ENCODE measurements at places on chromosomes 7 and 10. TPM values are rescaled to one million over a fixed set of nuclear protein-coding genes. Genes with fewer than 3 reads are reported as not detected.
A peak's percentile ranks its signal among the peaks of the same experiment; 100 is the strongest.

GRCh38 chr10:103925591-103925990, 7.6 kb upstream of the STN1 start:
- no peak overlapping the region for H3K4me3 ChIP-seq
- no peak for DNase-seq
- H3K4me1 ChIP-seq = peaks cover 14% of the 10 kb centered on the region
- H3K27me3 ChIP-seq = no peaks in the 10 kb centered on the region
- H3K27ac ChIP-seq = no peak overlapping the region

Gene MICALL2
- 29.4 TPM for total RNA-seq

DNA sequence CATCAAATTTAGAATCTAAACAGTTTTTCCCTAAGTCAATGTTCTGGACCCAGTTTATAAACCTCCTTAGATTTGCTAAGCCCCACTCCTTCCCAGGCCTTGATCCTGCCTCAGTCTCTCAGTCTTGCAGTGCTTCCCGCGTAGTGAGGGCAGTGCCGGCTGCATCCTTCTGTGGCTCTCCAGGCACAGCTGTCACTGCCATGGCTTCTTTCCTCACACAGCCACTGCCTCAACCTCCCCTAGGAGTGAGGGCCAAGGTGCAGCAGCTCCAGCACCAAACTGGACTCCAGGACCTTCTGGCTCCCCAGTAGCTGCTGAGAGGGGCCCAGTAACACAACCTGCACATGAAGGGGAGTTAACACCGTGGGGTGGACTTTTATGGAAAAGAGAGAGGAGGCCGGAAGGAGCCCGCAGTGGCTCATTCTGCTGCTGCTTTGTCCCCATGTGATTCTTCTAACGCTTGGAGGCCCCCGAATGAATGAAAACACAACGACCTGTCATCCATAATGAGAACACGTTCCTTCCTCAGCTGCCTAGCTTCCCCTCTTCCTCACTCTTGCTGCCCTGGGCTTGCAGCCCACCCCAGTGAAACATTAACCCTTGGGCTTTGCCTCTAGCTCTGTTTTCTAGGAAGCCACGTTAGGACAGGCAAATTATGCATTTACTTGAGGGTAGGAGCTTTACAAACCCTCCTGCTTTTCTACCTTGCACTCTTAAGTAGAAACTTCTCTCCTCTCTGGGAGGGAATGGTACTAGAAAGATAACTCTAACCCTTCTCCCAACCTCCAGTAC, 16.0 kb upstream of the UBE2H start:
- H3K4me3 ChIP-seq = no peak overlapping the region
- DNase-seq = no peak
- no peaks in the 10 kb centered on the region for H3K4me1 ChIP-seq
- no peaks in the 10 kb centered on the region for H3K36me3 ChIP-seq
- H3K27ac ChIP-seq = no peak overlapping the region
- no peaks in the 10 kb centered on the region for H3K27me3 ChIP-seq

Gene MDFIC
- total RNA-seq = 5.8 TPM

DNA sequence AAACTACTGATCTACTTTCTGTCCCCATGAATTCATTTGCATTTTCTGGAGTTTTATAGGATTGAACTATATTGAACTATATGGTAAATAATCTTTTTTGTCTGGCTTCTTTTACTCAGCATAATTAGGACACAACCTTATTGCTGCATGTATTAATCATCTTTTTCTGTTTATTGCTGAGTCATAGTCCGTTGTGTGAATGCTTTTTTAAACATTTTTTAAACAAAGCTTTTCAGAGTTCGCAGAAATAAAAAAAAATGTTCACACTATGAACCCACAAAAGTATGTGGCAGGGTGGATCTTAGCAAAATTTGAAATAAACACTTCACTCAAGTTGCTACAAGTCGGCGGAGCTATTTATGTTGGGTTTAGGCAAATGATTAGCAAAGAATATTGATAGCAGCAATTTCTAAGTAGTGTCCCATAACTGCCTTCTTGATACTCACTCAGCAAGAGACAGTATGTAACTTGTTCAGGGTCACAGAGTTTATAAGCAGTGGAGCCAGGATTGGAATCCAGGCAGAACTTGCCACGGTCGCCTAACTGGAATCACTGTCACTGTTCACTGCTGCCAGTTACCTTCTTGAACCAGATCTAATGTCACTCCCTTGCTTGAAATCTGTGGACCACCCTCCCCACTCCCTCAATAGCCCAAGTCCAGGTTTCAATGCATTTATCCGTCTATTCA, 5.6 kb downstream of the CH25H start:
- H3K36me3 ChIP-seq = no peaks in the 10 kb centered on the region
- peak; percentile 16 for DNase-seq
- peaks cover under 1% of the 10 kb centered on the region for H3K4me1 ChIP-seq

GRCh38 chr7:25694211-25694610, 457.8 kb upstream of the NFE2L3 start:
- no peak overlapping the region for H3K27ac ChIP-seq
- no peaks in the 10 kb centered on the region for H3K4me1 ChIP-seq
- no peak for DNase-seq
- no peaks in the 10 kb centered on the region for H3K27me3 ChIP-seq
- no peak overlapping the region for H3K4me3 ChIP-seq

- H3K27ac ChIP-seq = no peak overlapping the region
- H3K4me1 ChIP-seq = no peaks in the 10 kb centered on the region
- no peak for DNase-seq
- H3K36me3 ChIP-seq = no peaks in the 10 kb centered on the region
- no peaks in the 10 kb centered on the region for H3K27me3 ChIP-seq
Measured at GRCh38 chr7:46908770-46909169, 673.1 kb downstream of the TNS3 start.

- no peaks in the 10 kb centered on the region for H3K27me3 ChIP-seq
- no peak for DNase-seq
- no peak overlapping the region for H3K27ac ChIP-seq
- H3K4me1 ChIP-seq = peaks cover 23% of the 10 kb centered on the region
- H3K4me3 ChIP-seq = no peak overlapping the region
- no peaks in the 10 kb centered on the region for H3K36me3 ChIP-seq
Measured at GRCh38 chr10:79129361-79129997, 60.7 kb downstream of the ZMIZ1 start.

DNA sequence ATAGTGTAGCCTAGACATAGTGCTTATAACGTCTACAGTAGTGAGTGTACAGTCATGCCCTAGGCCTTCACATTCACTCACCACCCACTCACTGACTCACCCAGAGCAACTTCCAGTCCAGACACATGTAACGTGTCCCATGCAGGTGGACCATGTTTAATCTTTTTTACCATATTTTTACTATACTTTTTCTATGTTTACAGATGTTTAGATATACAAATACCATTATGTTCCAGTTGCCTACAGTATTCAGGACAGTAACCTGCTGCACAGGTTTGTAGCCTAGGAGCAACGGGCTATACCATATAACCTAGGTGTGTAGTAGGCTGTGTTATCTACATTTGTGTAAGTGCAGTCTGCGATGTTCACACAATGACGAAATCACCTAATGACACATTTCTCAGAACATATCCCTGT, 11.0 kb downstream of the MPP7 start:
- no peak overlapping the region for H3K27ac ChIP-seq
- no peaks in the 10 kb centered on the region for H3K27me3 ChIP-seq
- H3K4me3 ChIP-seq = no peak overlapping the region
- no peak for DNase-seq

- no peaks in the 10 kb centered on the region for H3K36me3 ChIP-seq
- H3K4me3 ChIP-seq = no peak overlapping the region
- H3K27me3 ChIP-seq = no peaks in the 10 kb centered on the region
- H3K4me1 ChIP-seq = no peaks in the 10 kb centered on the region
- no peak overlapping the region for H3K27ac ChIP-seq
Measured at GRCh38 chr10:128630787-128631252, 504.6 kb upstream of the MKI67 start.

Gene CTBP2
- 79.5 TPM for total RNA-seq

DNA sequence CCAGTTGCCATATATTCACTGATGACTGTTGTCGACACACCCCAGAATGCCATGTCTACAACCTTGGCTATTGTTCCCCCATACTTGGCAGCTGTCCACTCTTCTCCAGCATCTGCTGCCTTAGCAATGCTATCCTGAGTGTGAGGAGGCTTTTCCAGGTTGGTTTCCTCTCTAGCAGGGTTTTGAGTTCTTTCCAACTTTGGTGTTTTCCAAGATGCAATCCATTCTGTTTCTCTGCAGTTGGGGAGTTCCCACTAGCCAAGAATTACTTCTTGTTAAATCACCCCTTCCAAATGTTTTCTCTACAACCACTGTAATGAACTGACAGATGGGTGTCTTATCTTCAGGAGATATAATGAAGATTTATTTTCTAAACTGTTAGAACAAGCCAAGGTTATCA, 617.4 kb downstream of the CCSER2 start:
- no peaks in the 10 kb centered on the region for H3K4me1 ChIP-seq
- DNase-seq = no peak
- no peaks in the 10 kb centered on the region for H3K27me3 ChIP-seq
- no peak overlapping the region for H3K27ac ChIP-seq

GRCh38 chr7:28055161-28055544, 125.4 kb downstream of the JAZF1 start:
- H3K36me3 ChIP-seq = no peaks in the 10 kb centered on the region
- H3K4me1 ChIP-seq = no peaks in the 10 kb centered on the region
- H3K4me3 ChIP-seq = no peak overlapping the region
- H3K27ac ChIP-seq = no peak overlapping the region
- no peaks in the 10 kb centered on the region for H3K27me3 ChIP-seq
- no peak for DNase-seq

Gene ZNF503
- 8.0 TPM for total RNA-seq

- no peaks in the 10 kb centered on the region for H3K27me3 ChIP-seq
- H3K4me3 ChIP-seq = no peak overlapping the region
- no peak overlapping the region for H3K27ac ChIP-seq
- no peaks in the 10 kb centered on the region for H3K36me3 ChIP-seq
- H3K4me1 ChIP-seq = no peaks in the 10 kb centered on the region
- DNase-seq = no peak
Measured at GRCh38 chr10:132563485-132564248, 26.1 kb downstream of the INPP5A start.

DNA sequence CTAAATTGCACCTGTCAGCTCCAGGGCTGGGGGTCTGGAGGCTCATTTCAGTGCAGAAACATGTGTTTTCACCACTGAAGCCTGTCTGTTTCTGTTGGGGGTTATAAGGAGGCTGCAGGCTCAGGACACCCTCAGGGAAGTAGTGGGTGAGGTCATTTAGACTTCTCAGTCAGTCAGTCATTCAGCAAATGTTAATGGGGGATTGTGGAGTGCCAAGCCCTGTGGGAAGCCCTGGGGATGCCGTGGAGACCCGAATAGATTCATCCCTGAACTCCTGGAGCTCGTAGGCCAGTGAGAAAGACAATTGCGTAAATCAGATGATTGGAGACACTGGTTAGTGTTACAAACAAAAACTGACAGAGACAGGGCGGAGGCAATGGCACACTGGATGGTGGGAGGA, 19.2 kb downstream of the LHPP start:
- H3K4me3 ChIP-seq = no peak overlapping the region
- no peak for DNase-seq
- no peaks in the 10 kb centered on the region for H3K4me1 ChIP-seq
- no peaks in the 10 kb centered on the region for H3K27me3 ChIP-seq

DNA sequence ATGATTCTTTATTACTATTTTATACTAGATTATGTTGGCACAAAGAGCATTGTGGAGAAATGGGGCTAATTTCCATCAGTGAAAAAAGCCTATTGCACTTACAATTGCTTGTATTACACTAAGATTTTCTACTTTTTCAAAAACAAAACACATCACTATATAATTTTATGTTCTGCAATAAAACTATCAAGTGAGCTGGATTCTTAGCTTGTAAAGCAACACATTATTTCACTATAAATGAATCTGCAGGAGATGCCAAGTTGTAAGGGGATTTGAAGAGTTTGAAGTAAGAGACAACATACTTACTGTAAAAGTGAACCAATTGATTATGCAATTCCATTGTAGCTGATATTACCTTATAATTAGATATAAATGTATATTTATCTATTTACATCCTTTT, 333.3 kb upstream of the SEMA3D start:
- no peak overlapping the region for H3K27ac ChIP-seq
- no peak overlapping the region for H3K4me3 ChIP-seq
- no peaks in the 10 kb centered on the region for H3K36me3 ChIP-seq
- H3K27me3 ChIP-seq = no peaks in the 10 kb centered on the region

DNA sequence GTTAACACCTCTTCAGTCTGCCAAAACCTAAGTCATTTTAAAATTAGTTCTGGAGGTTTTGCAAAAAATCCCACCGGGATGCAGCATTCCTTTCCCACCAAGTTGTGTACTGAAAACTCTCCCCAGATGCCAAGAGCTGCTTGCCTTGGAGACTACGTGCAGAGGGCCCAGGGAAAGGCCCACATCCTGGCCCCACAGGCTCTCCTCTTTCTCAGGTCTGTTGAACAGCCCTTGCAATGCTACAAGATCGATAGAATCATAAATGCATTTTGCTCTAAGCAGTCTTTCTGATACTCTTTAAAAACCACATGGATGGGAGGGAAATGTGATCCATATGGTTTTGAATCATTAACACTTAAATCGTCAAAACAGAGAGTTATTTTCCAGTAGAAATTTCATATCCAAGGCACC, 126.7 kb upstream of the ZMIZ1 start:
- no peaks in the 10 kb centered on the region for H3K36me3 ChIP-seq
- no peak for DNase-seq
- H3K27ac ChIP-seq = no peak overlapping the region
- H3K4me3 ChIP-seq = no peak overlapping the region

DNA sequence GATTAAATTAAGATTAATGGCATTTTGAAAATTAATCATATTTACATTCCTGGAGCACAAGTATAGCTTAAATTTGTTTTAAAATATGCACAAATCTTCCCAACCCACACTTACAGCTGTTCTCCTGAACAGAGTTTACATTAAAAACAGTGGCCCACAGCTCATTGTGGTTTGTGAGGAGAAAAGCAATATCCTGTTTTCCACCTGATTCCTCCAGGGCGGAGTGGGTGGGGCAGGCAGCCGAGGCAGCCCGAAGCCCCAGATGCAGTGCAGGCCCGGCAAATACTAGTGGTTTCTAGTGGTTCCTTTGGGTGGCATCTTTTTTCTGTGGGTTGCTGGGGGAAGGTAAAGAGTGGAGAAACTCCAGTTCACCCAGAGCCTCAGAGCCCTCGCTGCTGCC, 280.8 kb downstream of the ARHGAP12 start:
- no peak for DNase-seq
- H3K4me3 ChIP-seq = no peak overlapping the region
- H3K27me3 ChIP-seq = no peaks in the 10 kb centered on the region
- no peaks in the 10 kb centered on the region for H3K36me3 ChIP-seq
- no peaks in the 10 kb centered on the region for H3K4me1 ChIP-seq

GRCh38 chr7:71753956-71754664, 622.2 kb downstream of the GALNT17 start:
- no peaks in the 10 kb centered on the region for H3K27me3 ChIP-seq
- H3K4me1 ChIP-seq = no peaks in the 10 kb centered on the region
- no peak overlapping the region for H3K4me3 ChIP-seq

DNA sequence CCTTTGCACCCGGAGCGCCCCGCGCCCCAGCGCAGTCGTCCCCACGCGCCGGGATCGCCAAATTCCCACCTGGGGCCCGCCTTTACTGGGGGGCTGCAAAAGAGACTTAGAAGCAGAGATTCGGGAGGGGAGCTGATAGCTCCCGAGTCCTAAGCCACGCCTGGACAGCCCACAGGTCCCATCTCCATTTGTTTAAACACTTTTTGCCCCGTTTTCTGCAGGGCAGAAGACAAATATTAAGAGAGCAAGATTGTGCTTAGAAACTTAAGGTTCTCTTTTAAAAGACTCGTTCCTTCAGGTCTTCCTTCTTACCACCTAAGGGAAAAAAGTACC, 299.1 kb upstream of the NFE2L3 start:
- no peak for DNase-seq
- no peaks in the 10 kb centered on the region for H3K27me3 ChIP-seq
- no peaks in the 10 kb centered on the region for H3K36me3 ChIP-seq
- peak overlapping the region; percentile 40 for H3K4me3 ChIP-seq
- peaks cover 53% of the 10 kb centered on the region for H3K4me1 ChIP-seq
- H3K27ac ChIP-seq = peak overlapping the region; percentile 66

Measured in testis (tissue), 5 donors.